ENCODE measurements at places on chromosomes 3 and 15.

DNA sequence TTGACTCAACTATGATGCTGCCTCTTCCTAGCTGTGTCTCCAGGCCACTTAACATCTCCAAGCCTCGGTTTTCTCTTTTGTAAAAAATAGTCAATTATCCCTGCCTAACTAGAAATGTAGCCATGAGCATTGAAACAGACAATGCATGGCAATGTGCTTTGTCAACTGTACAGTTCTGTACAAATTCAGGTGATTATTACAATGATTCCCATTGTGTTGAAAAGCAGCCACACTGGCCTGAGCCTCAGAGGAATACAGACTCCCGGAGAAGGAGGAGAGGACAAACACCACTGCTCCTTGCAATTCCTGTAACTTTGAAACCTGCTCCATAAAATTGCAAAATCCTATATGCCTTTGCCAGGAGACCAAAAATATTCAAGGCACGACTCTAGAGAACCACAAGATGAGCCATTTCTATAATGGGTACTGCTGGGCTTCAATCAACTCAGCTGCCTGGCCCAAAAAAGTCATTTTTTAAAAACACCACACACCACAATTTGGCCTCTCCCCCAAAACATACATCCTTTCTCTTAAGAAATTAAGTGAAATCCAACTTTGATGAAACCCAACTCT is 28.6 kb downstream of the DAPK2 start:
- no peak for DNase-seq

- DNase-seq, result no peak
Measured at GRCh38 chr3:4596612-4597011, 103.5 kb downstream of the ITPR1 start.

DNA sequence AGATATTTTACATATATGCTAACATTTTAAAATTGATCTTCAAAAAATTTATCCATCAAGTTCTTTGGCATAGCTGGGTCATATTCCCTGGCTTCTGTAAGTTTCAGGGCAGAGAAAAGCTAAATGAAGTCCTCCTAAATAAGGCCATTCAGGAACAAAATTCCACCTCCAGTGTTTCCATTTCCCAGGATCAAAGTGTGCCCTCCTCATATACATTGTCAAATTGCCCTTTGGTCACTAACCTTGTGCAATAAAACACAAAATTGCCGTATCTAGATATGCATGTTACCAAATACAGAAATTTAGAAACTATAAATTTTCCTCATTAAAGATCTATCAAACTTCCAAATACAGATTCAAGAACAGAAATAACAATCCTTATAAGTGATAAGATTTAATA is 10.6 kb downstream of the CEP152 start:
- DNase-seq, result no peak

- DNase-seq, result no peak
Measured at GRCh38 chr15:80918196-80918783, 71.3 kb downstream of the MESD start.

- DNase-seq, result no peak
Measured at GRCh38 chr3:196227629-196228493, 11.5 kb downstream of the SLC51A start.

DNA sequence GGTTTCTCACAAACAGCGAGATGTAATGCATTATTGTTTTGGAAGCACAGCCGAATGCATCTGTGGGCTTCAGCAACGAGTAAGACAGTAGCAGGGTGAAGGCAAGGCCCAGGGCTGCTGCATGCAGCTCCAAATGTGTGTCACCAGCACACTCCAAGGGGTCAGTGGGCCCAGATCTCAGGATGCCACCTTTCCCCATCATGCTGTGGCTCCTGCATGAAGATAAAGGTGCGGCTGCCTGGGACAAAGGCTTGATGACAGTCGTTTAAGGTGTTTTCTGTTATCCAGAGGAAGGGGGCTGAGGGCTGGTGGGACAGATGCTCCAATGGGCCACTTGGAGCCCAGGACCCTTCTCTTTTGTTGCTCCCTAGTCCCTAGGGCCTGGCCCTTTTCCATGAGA is 13.2 kb downstream of the C3orf22 start:
- no peak for DNase-seq

DNA sequence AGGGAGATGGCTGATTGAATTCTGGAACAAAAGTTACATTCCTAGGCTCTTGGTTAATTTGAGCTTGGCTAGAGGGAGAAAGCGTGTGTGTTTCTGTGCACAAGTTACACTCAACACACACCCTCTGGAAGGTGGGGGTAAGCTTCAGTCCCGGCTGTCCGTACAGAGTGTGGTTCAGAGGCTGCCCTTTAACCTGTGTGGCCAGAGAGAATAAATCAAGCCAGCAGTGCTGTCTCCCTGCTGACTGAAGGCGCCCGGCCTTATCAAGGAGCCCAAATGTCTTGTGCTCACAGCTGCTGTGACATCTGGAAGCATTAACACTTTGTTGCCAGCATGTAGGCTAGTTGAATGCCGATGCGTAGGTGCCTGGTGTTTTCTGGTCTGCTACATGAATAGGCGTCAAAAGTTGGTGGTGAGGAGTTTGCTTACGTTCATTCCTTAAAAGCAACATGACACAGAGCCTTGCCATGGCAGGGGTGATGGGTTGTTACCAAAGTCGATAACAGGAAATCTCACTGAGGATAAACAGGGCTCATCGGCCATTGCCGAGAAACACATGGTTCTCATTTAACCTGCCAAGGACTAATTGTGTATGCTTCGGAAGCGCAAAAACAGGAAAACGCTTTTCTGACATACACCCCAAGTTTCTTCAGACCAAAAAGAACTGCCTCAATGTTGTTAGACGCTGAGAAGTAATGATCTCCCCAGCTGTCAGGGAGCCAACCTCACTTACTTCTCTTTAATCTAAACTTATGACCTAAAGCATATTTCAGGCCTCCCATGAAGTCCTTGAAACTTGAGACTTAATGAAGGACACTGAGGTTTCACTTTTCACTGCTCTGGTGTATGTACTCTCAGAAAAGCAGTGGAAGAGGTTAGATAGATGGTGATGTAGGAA is 95.8 kb upstream of the CTDSPL start:
- DNase-seq, result no peak

- no peak for DNase-seq
Measured at GRCh38 chr3:64244011-64244942, 19.0 kb upstream of the PRICKLE2 start.

GRCh38 chr3:87288446-87288845 is 12.1 kb upstream of the POU1F1 start:
- DNase-seq, result no peak

All from CD4-positive, alpha-beta T cell treated with Interleukin-10 for 1 hour (primary cell).